Fibroblast of skin of right biceps (primary cell): ENCODE measurements at places on chromosomes 16 and 17.

GRCh38 chr16:19006446-19007315, 22.9 kb downstream of the TMC7 start:
- DNase-seq = no peak

GRCh38 chr17:79872762-79873161, 33.5 kb upstream of the CBX4 start:
- DNase-seq = no peak

GRCh38 chr16:73215678-73216377, 167.9 kb upstream of the ZFHX3 start:
- DNase-seq = no peak

GRCh38 chr16:70453892-70454221, 538 bp upstream of the FCSK start:
- no peak for DNase-seq

GRCh38 chr16:6498858-6499257, 833.8 kb upstream of the RBFOX1 start:
- DNase-seq = no peak

DNA sequence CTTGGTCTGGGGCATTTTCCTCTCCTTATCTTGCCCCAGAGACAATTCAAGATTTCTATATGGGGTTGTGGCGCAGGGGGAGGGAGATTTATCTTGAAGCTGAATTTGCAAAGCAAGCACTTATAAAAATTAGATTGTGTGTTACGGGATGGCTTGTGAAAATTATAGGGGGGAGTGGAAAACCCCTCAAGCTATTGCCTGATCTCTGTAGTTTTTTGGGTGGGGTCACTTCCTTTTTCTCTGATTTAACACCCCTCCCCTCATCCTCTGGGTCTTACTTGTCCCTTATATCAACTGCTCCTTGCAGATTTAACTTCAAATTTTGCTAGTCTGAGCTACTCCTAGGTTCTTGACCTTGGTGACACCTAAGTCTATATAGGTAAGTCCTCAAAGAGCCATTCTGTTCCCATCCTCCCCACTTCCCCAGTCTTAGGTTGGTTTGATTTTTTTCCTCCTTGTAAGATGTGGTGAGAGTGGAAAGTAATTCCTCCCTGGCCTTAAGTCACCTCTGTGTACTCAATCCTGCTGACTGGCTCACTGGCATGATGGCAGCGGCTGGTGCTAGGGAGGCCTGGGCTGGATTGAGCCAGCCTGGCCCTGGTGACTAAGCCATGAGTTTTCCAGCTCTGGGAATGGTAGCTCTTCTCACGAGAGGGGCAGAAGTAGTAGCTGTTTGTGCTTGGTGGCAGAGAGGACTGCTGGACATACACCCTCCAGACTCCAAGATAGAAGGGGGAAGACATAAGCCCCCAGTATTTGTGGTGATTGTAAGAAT, 2.3 kb downstream of the ARL4D start:
- peak; percentile 74 for DNase-seq

GRCh38 chr16:5865236-5865635, 767.6 kb upstream of the EEF2KMT start:
- no peak for DNase-seq

- DNase-seq = no peak
Measured at GRCh38 chr16:1355591-1355990, 3.9 kb downstream of the GNPTG start.

- DNase-seq = peak; percentile 27
Measured at GRCh38 chr16:21600031-21600773, 825 bp downstream of the METTL9 start.

DNA sequence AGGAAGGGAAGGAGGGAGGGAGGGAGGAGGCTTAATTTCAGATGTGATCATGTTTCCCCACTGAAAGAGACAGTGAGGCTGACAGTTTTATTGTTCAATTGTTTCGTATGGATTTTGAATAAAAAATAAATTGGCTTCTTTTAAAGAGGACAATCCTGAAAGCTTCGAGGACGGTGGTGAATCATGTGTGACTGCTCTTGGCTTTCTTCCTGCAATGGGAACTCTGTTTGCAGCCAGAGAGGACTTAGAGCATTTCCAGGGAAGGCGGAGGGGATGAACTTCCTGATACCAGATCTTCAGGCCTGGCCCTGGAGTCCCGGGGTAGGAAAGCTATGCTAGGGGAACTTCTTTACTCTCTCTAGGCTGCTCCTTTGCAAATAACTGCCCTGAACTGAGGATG, 72.8 kb upstream of the C16orf82 start:
- DNase-seq = peak; percentile 24

- DNase-seq = peak; percentile 92
Measured at GRCh38 chr16:86554917-86555703, at the start of gene MTHFSD. Gene MTHFSD (minus strand): TSS chr16:86555235. CDS start chr16:86555184, 51 bp downstream.

- DNase-seq = peak; percentile 21
Measured at GRCh38 chr17:40862985-40863733, 3.9 kb downstream of the KRT12 start.

- no peak for DNase-seq
Measured at GRCh38 chr16:81925016-81925415, 86.3 kb downstream of the SDR42E1 start.

DNA sequence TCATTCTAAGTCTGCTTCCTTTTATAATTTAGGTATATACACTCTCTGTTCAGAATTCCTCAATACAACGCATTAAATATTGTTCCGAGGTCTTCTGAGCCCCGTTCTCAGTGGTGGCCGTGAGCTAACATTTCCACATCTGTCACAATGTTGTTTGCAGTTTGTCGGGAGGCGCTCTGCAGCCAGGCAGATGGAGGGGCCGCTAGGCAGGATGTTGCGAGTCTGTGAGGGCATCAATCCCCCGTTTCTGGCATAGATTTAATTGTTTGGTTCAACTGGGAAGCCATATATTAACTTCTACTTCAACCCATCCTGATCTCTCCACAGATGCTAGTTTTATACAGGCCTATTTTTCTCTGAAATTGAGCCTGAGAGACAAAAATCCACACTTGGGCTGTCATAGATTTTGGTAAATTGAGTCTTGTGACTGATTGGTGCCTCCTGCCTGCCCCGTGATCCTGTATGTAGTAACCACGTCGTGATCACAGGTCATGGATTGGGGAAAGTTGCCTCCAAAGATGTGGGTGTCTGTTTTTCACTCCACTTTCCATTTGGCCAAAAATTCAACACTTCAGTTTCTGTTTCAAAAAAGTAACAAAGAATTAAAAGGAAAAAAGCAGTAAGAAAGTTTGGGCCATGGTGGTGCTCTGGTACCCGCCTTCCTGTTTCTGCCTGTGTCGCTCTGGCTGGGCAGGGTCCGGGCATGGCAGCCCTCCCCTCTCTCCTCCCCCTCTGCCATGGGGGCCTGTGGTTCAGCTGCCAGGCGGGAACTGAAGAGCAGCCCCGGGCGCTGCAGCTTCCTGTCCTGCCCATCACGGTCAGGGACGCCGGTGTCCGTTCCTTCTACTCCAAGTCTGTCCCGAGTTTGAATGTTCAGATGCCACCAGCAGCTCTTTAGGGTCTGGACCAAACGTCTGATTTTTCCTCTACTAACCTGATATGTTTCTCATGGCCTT, 41.5 kb downstream of the RPTOR start:
- DNase-seq = no peak

DNA sequence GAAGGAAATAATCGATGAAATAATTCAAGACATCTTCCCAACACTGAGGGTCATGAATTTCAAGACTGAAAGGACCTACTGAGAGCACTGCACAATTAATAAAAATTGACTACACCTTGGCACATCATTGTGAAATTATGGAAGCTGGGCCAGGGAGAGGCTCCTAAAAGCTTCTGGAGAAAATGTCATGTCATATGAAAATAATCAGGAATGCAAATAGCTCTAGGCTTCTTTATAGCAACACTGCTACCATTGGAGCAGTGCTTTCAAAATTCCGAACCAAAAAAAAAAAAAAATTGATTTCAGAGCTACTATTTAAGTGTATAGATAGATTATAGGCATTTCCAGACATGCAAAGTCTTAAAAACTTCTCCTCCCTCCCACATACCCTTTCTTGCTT, 6.4 kb upstream of the ALOX15B start:
- DNase-seq = no peak

- no peak for DNase-seq
Measured at GRCh38 chr17:35428229-35428628, 4.1 kb downstream of the SLFN12 start.

- DNase-seq = peak; percentile 52
Measured at GRCh38 chr17:70420861-70421445, 251.6 kb downstream of the KCNJ2 start.

GRCh38 chr16:11700264-11701029, 32.2 kb downstream of the SNN start:
- DNase-seq = no peak

DNA sequence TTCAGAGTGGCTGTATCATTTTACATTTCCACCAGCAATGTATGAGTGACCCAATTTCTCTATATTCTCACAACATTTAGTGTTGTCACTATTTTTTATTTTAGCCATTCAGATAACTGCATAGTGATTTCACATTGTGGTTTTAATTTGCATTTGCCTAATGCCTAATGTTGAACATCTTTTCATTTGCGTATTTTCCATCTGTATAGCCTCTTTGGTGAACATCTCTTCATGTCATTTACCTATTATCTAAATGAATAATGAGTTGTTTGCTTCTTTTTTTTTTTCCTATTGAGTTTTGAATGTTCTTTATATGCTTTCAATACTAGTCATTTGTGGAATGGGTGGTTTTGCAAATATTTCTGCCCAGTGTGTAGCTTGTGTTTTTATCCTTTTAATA, 120.9 kb upstream of the CPHXL start:
- DNase-seq = no peak

DNA sequence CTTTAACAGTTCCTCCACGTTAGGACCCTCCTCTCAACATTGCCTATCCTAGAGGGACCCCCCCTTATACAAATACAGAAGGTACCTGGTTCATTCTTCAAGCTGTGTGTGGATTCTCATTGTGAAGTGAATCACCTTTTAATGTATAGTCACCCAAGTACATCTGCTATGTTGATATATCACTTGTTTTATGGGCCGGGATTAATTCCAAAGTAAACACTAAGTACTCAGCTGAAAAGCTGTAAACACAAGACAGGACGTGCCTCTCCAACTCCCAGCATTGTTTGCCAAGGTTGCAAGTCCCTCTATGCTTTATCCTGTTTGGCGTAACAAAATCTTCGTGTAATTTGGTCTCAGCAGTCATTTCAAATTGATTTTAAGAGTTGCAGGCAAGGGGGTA, 123.6 kb downstream of the RBFOX1 start:
- DNase-seq = no peak

DNA sequence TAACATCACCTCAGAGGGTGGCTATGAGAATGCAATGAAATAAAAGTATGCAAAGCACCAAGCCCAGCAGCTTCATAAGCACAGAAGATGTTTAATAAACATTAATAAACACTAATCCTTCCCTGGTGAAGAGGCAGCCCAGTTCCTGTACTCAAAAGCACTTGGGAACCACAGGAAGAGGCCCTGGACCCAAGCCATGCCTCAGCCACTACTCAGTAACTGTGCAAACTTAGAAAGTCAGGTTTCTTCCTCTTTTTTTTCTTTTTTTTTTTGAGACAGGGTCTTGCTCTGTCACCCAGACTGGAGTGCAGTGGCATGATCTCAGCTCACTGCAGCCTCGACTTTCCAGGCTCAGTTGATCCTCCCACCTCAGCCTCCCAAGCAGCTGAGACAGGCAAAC, 5.3 kb downstream of the ARHGAP17 start:
- peak; percentile 31 for DNase-seq

GRCh38 chr16:62068747-62069146, 32.5 kb upstream of the CDH8 start:
- DNase-seq = no peak

- DNase-seq = no peak
Measured at GRCh38 chr16:48824271-48824670, 214.3 kb upstream of the N4BP1 start.

DNA sequence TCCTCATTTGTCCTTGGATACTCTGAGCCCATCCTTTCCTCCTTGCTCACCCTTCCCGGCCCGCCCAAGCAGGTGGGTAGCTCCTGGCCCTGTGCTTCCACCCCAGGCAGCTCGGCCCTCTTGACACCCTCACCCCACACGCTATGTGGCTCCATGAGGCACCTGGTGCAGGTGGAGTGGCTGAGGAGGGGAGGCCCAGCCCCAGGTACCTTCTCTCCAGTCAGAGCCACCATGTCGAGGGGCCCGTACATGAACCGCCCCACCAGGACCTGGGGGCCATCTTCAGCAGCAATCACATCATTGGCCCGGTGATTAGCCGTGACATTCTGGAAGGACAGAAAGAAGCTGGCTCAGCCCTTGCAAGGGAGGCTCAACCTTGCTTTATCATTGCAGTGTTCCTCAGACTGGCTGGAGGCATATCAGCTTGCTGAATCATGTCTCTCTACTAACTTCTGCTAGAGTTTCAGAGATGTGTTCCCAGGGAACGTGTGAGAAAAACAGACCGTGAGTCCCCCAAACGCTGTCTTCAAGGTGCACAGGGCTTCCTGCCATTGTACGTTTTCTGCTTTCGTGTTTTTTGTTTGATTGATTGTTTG, 20.3 kb downstream of the PIMREG start:
- no peak for DNase-seq

GRCh38 chr16:89431158-89431584, 59.2 kb downstream of the ANKRD11 start:
- no peak for DNase-seq

GRCh38 chr17:55245986-55246385, 18.8 kb upstream of the HLF start:
- DNase-seq = no peak

GRCh38 chr16:592518-593306, 2.8 kb downstream of the RAB40C start:
- DNase-seq = no peak

DNA sequence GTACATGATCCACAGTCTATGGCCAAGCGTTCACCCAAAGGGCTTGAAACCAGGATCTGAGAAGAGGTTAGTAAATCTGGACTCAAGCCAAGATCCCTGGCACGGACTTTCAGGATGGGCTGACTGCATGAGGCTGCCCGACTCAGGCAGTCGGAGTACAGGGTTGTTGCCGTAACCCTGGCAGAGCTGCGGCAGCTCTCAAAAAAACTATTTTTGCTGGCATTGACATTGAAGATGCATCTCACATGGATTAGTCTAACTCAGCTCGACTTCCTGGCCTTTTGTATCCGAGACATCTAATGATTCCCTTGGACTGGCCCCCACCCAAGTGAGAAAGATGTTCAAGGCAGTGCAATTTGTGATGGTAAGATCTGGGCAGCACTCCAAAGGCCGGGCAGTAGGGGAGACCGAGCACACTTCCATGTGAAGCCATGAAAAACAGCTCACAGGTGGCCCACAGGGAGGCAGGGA, 6.2 kb downstream of the SLC47A1 start:
- no peak for DNase-seq

DNA sequence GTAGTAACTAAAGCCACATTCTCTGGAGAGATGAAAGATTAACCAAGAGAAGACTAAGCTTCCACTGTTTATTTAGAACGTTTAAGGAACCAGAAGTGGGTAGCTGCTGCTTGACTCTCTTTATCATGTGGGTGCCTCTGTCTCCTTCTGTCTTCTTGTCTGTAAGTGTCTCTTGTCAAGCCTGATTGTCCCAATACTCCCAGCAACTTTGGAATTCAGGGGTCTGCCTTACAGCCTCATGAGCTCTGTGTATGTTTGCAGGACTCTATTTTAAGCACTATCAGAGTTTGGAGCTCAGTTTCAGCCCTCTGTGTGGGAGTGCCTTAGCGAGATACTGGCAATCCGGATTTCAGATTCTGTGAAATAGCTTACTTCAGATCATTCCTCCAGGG, 29.3 kb upstream of the SPACA3 start:
- no peak for DNase-seq
